Panc1 (cell line): ENCODE measurements at places on chromosomes 2 and 18. TPM values are rescaled to one million over a fixed set of nuclear protein-coding genes. Genes with fewer than 3 reads are reported as not detected.

DNA sequence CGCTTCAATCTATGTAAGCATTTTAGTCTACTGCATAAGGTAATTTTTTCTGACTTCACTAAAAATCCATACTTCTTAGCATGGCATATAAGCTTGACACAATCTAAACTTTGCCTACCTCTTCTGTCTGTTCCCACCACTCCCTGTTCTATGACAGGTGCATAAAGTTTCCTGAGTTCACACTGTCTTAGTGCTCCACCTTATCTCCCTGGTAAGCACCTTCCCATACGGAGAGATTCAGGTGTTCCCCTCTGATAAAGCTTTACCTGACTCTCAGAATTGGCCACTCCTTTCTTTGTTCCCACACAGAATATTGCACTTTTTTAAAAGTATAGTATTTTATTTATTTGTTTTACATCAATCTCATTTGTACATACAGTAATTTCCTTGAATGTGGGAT is 16.8 kb upstream of the ITGA4 start:
- no peak for DNase-seq
- no peaks in the 10 kb centered on the region for H3K4me1 ChIP-seq
- H3K27ac ChIP-seq, result no peak overlapping the region
- H3K4me3 ChIP-seq, result no peak overlapping the region

The SCN2A gene
- not detected for total RNA-seq

DNA sequence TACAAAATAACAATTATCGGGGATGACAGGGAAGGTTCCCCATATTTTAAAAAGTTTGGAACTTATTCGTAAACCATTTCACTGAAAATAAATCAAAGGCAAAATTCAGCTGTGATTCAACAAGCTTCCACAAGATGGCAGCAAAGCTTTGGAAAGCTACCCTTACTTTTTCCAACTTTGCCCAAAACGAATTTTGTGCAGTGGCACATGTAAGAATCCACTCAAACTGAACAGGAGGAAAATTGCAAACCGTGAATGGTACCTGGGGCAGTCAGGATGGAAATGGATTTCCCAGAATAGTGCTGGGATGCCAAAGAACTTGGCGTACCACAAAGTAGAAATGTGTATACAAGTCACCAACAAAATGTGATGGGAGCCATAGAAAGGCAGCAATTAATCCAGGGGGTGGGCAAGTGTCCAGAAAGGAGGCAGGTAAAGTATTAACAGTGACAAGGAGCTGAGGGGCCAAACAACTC is 10.7 kb downstream of the RPL31 start:
- no peaks in the 10 kb centered on the region for H3K27me3 ChIP-seq
- H3K27ac ChIP-seq, result peak overlapping the region; percentile 44; the same call in 1 of the 2 replicates
- no peak overlapping the region for H3K4me3 ChIP-seq
- no peak for DNase-seq

DNA sequence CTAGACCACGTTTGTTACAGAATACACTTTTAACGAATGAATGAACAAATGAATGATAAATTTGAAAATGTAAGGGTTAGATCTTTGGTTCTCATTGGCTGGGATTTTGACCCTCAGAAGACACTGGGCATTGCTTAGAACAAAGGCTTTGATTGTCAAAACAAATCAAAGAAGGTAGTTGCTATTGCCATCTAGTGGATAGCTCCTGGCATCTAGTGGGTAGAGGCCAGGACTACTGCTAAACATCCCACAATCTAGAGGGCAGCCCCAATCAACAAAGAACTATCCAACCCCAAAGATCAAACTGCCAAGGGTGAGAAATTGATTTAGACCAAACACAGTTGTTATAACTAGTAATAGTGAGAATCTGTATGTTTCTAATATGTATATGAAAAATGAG is 552.3 kb downstream of the KCNJ3 start:
- no peaks in the 10 kb centered on the region for H3K36me3 ChIP-seq
- DNase-seq, result peak; percentile 7
- H3K4me3 ChIP-seq, result no peak overlapping the region

GRCh38 chr2:103734911-103735310 is 973.1 kb downstream of the TMEM182 start:
- H3K4me3 ChIP-seq, result no peak overlapping the region
- H3K4me1 ChIP-seq, result no peaks in the 10 kb centered on the region
- H3K27me3 ChIP-seq, result no peaks in the 10 kb centered on the region
- H3K27ac ChIP-seq, result no peak overlapping the region
- no peak for DNase-seq

- H3K4me3 ChIP-seq, result no peak overlapping the region
- no peaks in the 10 kb centered on the region for H3K4me1 ChIP-seq
- no peaks in the 10 kb centered on the region for H3K36me3 ChIP-seq
- no peak for DNase-seq
Observed at GRCh38 chr2:112706170-112706664, 14.6 kb upstream of the NT5DC4 start.

GRCh38 chr2:193946806-193947205 is 1710.2 kb upstream of the SLC39A10 start:
- H3K27ac ChIP-seq, result no peak overlapping the region
- no peaks in the 10 kb centered on the region for H3K36me3 ChIP-seq
- no peak overlapping the region for H3K4me3 ChIP-seq
- no peaks in the 10 kb centered on the region for H3K27me3 ChIP-seq
- no peak for DNase-seq

- no peaks in the 10 kb centered on the region for H3K4me1 ChIP-seq
- no peaks in the 10 kb centered on the region for H3K27me3 ChIP-seq
- H3K27ac ChIP-seq, result no peak overlapping the region
- no peak for DNase-seq
- H3K4me3 ChIP-seq, result no peak overlapping the region
Observed at GRCh38 chr2:199306116-199306515, 151.6 kb downstream of the SATB2 start.

DNA sequence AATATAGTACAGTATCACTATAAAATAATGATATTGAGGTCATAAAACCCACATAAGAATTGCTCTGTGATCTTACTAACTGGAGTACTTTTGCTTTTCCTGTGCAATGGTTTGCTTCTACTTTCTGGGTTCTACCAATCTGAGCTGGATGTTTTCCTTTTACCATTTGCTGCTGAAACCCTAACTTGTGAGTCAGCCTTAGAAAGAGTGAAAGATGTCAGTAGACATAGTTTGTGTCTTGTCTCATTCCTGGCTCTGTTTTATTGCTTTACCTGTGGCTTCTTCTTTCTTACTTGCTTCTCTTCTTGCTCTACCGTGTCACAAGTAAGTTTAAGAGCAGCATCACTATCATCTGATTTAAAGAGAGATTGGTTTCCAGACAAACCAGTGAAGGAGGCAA is 61.0 kb downstream of the MBD2 start:
- H3K4me1 ChIP-seq, result no peaks in the 10 kb centered on the region
- DNase-seq, result no peak
- H3K27me3 ChIP-seq, result no peaks in the 10 kb centered on the region
- no peaks in the 10 kb centered on the region; the same call in 1 of the 2 replicates for H3K36me3 ChIP-seq

The NAB1 gene
- 40.2 TPM for total RNA-seq

The NRP2 gene
- 6.7 TPM for total RNA-seq

The MC4R gene
- total RNA-seq, result not detected

GRCh38 chr2:65026704-65027464 is 29.3 kb upstream of the CEP68 start:
- H3K27ac ChIP-seq, result no peak overlapping the region
- DNase-seq, result no peak
- no peaks in the 10 kb centered on the region for H3K4me1 ChIP-seq
- H3K27me3 ChIP-seq, result no peaks in the 10 kb centered on the region

GRCh38 chr2:223465793-223466192 is 136.4 kb downstream of the SCG2 start:
- no peak overlapping the region for H3K4me3 ChIP-seq
- H3K27ac ChIP-seq, result no peak overlapping the region
- no peaks in the 10 kb centered on the region for H3K36me3 ChIP-seq
- no peaks in the 10 kb centered on the region for H3K4me1 ChIP-seq
- DNase-seq, result no peak

GRCh38 chr2:31226266-31226665 is 7.7 kb upstream of the EHD3 start:
- H3K27me3 ChIP-seq, result peaks cover 20% of the 10 kb centered on the region
- no peak overlapping the region for H3K27ac ChIP-seq
- H3K4me1 ChIP-seq, result no peaks in the 10 kb centered on the region
- no peaks in the 10 kb centered on the region; the same call in 1 of the 2 replicates for H3K36me3 ChIP-seq
- H3K4me3 ChIP-seq, result no peak overlapping the region

The FRZB gene
- 0.08 TPM for total RNA-seq

The NEU4 gene
- 10.0 TPM for total RNA-seq

DNA sequence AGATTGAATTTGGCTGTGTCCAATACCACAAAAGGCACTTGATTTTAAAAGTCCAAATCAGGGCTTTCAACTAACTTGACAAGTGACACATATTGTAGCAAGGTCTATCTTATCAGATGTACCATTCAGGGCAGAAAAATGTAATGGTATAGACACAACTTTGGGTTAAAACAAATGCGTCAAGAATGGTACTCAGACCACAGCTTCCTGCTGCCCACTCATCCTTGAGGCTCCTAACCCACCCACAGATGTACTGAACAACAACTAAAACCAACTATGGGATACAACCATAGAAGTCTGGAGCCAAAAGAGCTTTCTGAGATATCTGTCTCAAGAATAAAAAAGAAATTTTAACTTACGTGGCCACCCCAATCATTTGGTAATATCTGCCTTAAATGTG is 105.2 kb downstream of the RBM43 start:
- no peaks in the 10 kb centered on the region for H3K4me1 ChIP-seq
- no peak overlapping the region for H3K4me3 ChIP-seq
- H3K27me3 ChIP-seq, result no peaks in the 10 kb centered on the region
- no peak overlapping the region for H3K27ac ChIP-seq
- no peak for DNase-seq
- no peaks in the 10 kb centered on the region for H3K36me3 ChIP-seq

GRCh38 chr18:22021701-22022100 is 147.7 kb upstream of the GATA6 start:
- no peak overlapping the region for H3K4me3 ChIP-seq
- DNase-seq, result no peak
- no peak overlapping the region for H3K27ac ChIP-seq
- no peaks in the 10 kb centered on the region for H3K27me3 ChIP-seq

DNA sequence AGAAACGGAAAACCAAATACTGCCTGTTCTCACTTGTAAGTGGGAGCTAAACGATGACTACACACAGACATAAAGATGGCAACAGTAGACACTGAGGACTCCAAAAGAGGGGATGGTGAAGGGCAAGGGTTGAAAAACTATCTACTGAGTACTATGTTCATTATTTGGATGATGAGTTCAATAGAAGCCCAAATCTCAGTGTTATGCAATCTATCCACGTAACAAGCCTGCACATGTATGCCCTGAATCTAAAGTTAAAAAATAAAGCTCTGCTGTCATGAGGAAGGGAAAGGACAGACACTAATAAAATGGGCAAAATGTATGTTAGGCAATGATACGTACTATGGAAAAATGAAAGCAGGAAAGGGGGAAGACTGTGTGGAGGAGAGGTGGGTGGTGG is 376.0 kb downstream of the TGIF1 start:
- no peak overlapping the region for H3K27ac ChIP-seq
- 0 out of 2 replicates have a peak, but pooled peaks cover 3% of the 10 kb centered on the region for H3K4me1 ChIP-seq
- no peak overlapping the region for H3K4me3 ChIP-seq
- no peak for DNase-seq

The R3HDM1 gene
- total RNA-seq, result 62.6 TPM

DNA sequence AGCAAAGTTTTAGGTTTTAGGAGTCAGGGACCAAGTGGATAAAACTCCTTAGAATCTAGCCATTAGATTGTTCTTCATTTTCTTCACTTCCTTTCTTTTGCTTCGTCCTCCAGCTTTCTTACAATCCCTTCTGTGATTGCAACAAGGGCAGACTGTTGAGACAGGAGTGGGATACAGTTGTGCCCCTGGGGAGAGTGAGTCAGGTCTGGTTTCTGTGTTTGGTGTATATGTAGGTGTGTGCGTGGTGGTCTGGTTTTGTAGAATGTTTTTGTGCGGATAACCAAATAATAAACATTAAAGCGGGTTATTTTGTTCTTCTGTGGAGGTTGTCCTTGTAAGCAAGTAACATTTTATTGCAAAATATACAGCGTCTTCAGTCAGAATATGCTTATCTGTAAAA is 7.3 kb downstream of the INSIG2 start:
- H3K4me3 ChIP-seq, result no peak overlapping the region
- no peaks in the 10 kb centered on the region for H3K4me1 ChIP-seq
- H3K27ac ChIP-seq, result no peak overlapping the region
- no peaks in the 10 kb centered on the region for H3K27me3 ChIP-seq

GRCh38 chr2:11187083-11187619 is 31.9 kb downstream of the SLC66A3 start:
- no peaks in the 10 kb centered on the region for H3K27me3 ChIP-seq
- H3K4me3 ChIP-seq, result no peak overlapping the region
- DNase-seq, result peak; percentile 22
- H3K4me1 ChIP-seq, result no peaks in the 10 kb centered on the region

- no peaks in the 10 kb centered on the region; the same call in 1 of the 2 replicates for H3K4me1 ChIP-seq
- peak within 1 kb of the TSS; percentile 84 for H3K4me3 ChIP-seq
- peak; percentile 87 for DNase-seq
- no peaks in the 10 kb centered on the region for H3K36me3 ChIP-seq
- no peaks in the 10 kb centered on the region for H3K27me3 ChIP-seq
Observed at GRCh38 chr18:49561289-49562193, at the start of gene LIPG. Gene LIPG, plus strand, starts transcription at chr18:49562057. Its CDS starts 252 bp downstream, at chr18:49562309.

The UNC80 gene
- total RNA-seq, result 0.08 TPM
